Sciatic nerve (tissue), 2 donors: ENCODE measurements at places on chromosomes 7 and 10.

- DNase-seq, result no peak
These were observed 52.1 kb downstream of the KCNH2 start for GRCh38 chr7:150926066-150926465.

- no peak for DNase-seq
These were observed 92.5 kb upstream of the IKZF1 start for GRCh38 chr7:50212016-50212325.

- DNase-seq, result no peak
These were observed 50.8 kb downstream of the CNOT4 start for GRCh38 chr7:135459076-135459475.

GRCh38 chr10:22322641-22323160, 1.8 kb downstream of the BMI1 start:
- no peak for DNase-seq

DNA sequence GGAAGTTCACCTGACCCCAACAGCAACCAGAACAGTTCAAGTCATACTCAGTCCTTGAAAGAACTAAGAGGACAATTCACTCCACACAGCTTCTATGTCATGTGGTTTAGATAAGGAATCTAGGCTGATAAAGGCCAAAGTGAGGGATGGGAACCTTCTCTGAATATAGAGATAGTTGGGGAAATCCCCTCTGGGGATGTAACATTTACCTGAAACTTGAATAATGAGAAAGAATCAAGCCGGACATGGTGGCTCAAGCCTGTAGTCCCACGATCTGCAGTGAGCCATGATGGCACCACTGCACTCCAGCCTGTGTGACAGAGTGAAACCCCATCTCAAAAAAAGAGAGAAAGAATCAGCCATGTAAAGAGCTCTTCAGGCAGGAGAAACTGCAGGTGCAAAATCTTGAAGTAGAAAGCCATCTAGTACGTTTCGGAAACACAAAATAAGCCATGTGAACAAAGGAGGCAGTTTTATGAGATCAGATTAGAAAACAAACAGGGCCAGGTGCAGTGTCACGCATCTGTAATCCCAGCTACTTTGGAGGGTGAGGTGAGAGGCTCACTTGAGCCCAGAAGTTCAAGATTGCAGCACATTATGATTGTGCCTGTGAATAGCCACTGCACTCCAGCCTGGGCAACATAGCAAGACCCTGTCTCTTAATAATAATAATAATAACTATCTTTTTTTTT, 4.5 kb upstream of the DNMBP start:
- DNase-seq, result no peak

GRCh38 chr10:76073524-76073923, 642.1 kb downstream of the LRMDA start:
- DNase-seq, result no peak

GRCh38 chr10:96614515-96614914, 27.7 kb upstream of the TM9SF3 start:
- DNase-seq, result no peak

- no peak for DNase-seq
These were observed 70.1 kb downstream of the AMZ1 start for GRCh38 chr7:2757904-2758672.

GRCh38 chr7:48638041-48638440, 286.3 kb upstream of the CDC14C start:
- no peak for DNase-seq

GRCh38 chr10:80900661-80901060, 363.0 kb downstream of the SH2D4B start:
- no peak for DNase-seq

GRCh38 chr7:2164646-2165045, 68.1 kb downstream of the MAD1L1 start:
- DNase-seq, result no peak

GRCh38 chr10:45404087-45404769, 30.2 kb downstream of the ALOX5 start:
- no peak for DNase-seq

DNA sequence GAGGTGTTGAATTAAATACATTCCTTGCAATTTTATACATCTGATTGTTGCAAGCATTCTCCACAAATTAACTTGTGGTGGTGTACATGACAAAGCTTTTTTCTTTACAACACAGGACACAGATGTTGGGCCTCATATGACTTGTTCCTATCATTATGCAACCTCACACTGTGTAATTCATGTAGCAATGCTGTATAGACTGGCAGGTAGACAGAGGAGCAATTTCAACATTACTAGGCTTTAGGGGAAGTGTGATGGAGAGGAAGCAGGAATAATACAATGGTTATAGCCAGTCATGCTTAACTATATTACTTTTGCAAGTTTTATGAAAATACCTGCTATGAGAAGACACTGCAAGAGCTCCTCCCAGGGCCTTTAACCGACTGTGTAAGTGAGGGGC, 832.1 kb downstream of the CNTNAP2 start:
- no peak for DNase-seq

GRCh38 chr7:34558022-34558421, 100.0 kb upstream of the NPSR1 start:
- DNase-seq, result no peak

GRCh38 chr10:117138838-117139580, 939 bp upstream of the VAX1 start:
- no peak for DNase-seq

DNA sequence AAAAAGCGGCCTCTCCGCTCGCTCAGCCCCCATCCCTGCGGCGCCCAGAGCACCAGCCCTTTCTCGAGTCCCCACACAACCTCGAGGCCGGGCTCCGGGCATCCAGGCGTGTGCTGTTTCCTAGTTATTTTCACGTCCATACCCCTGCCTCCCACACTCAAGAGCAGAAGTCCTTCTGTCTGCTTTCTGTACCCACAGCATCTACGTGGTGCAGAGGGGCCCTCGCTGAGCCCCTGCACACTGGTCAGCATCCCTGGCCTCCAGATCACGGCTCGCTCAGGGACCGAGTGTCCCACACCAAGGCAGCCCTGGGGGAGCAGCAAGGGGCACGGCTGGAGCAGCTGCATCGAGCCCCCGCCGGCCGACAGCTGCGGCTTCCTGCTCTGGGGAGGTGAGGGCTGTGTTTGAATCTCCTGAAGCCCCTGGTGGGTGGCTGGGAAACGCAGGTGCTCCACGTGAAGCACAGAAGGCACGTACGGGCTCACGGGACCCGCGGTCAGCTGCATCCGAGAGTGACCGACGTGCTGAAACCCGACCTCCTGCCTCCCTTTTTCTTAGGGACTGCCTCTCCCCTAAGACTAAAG, 333.1 kb downstream of the DNAJB6 start:
- peak; percentile 54 for DNase-seq

GRCh38 chr7:148011753-148012152, 578.8 kb upstream of the C7orf33 start:
- DNase-seq, result no peak

DNA sequence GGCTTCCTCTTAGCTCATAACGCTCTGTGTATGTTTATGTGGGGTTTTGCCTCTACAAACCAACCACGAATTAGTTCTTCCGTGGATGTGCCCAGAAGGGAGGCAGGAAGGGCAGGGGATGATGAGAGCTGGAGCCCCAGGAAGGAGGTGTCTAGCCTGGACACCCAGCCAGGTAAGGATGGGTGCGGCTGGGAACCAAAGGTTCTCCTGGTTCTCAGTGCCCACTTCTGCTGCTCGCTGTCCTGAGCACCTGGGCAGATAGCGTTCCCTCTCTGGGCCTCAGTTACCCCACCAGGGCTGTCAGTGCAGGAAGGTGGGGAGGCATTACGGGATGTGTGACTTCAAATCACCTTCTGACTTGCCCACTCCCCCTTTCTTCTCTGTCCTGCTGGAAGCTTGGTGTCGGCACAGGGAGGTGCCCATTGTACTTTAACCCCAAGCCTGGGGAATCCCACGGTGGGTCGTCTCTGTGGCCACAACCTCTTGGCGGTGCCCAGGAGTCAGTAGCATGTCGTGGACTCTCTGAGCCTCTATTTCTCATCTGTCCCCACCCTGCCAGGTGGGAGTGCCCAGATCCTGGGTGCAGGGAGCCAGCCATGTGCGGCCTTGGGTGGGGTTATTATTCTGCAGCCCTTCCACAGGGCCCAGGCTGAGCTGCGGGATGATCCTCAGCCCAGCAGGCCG, 18.7 kb upstream of the PCBD1 start:
- peak; percentile 52 for DNase-seq

- DNase-seq, result no peak
These were observed 30.0 kb upstream of the VDAC2 start for GRCh38 chr10:75180592-75180991.

DNA sequence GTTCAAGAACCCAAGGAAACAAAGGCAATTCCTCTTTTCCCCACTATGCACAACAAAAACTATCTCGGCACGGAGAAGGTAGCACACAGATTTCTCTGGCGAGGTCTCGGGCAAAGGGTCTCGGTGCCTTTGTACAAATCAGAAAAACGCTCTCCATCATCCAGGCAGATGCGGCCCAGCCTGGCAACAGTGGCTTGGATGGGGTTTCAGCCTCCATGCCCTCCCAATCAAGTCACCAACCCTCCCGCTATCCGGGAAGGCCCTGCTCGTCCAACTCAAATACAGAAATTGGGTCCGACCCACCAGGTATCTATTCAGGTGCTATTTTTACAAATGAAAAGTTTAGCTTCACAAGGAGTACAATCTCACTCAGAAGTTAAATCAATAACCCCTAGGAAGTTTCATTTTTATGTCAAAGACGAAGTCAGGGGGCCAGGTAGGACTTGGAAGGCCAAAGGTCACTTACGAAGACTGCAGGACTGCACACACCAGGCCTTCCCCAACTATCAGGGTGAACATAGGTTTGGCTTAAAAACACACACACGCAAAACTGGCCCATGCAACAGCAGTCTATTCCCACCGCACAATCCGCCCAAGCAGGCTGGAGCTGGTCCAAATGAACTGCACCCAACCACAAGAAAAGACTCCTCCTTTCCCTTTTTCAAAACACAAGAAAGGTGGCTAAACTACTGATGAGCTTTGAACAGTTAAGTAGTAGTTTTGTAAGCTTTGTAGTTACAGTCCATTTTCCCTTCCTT, 43.0 kb downstream of the GNA12 start:
- peak; percentile 54 for DNase-seq

DNA sequence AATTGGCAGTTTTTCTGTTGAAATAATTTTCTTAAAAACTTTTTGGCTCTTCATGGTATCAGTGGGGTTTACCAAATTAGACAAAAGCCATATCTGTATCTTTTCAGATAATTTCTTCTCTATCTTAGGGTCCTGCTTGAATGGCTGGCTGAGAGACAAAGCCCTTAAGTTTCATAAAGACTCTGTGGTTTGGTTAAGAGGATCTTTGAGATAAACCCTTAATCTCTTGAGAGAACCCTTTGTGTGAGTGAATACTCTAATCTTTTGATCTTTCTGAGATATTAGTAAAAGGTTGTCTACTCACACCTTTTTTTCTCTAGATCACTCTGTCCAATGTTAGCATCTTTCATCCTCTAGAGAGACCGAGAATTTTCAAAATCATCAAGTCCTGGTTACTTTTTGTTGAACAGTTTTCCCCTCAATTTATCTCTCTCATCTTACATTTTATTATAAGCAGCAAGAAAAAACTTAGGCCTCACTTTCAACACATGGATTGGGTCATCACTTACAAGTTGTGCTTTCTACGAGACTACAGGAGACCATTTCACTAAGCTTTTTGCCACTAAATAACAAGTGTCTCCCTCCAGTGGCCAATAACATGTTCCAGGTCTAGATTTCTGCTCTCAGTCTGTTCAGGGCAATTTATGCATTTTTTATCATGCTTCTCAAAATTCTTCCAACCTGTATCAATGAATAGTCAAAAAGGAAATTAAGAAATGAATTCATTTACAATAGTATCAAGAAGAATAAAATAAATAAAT, 28.4 kb downstream of the DNAJC9 start:
- DNase-seq, result no peak

DNA sequence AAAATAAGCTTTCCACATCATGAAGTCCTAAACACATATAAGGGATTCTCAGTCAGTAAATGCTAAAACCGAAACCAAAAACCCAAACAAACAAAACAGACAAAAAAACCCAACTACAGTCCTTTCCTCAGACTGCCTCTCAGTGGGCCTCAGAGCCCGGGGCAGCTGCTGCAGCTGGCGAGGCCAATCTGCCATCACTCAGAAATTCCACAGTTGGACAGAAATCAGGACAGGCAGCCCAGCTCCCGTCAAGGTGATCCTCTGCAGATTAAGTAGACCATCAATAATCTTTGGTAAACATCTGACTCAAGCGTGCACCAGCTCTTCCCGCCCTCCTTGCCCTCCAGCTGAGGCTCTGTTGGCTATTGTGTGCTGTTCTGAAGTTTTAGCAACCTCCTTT, 142.2 kb downstream of the ATXN7L1 start:
- DNase-seq, result no peak

DNA sequence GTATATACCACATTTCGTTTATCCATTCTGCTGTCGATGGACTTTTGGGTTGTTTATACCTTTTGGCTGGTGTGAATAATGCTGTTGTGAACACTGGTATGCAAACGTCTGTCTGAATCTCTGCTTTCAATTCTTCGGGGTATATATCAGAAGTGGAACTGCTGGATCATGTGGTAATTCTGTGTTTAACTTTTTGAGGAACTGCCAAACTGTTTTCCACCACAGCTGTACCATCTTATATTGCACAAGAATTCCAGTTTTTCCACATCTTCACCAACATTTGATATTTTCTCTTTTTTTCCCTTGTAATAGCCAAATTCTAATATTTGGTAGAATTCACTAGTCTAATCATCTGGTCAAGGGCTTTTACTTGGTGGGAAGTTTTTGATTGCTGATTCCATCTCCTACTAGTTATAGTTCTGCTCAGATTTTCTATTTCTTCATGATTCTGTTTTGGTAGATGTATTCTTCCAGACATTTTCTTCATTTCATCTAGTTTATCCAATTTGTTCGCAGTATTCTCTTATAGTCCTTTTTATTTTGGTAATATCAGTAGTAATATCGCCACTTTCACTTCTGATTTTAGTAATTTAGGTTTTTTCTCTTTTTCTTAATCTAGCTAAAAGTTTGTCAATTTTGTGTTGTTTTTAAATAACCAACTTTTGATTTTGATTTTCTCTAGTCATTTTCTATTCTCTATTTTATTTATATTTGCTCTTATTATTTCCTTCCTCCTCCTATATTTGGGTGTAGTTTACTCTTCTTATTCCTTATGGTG, 271.2 kb downstream of the ZEB1 start:
- no peak for DNase-seq

DNA sequence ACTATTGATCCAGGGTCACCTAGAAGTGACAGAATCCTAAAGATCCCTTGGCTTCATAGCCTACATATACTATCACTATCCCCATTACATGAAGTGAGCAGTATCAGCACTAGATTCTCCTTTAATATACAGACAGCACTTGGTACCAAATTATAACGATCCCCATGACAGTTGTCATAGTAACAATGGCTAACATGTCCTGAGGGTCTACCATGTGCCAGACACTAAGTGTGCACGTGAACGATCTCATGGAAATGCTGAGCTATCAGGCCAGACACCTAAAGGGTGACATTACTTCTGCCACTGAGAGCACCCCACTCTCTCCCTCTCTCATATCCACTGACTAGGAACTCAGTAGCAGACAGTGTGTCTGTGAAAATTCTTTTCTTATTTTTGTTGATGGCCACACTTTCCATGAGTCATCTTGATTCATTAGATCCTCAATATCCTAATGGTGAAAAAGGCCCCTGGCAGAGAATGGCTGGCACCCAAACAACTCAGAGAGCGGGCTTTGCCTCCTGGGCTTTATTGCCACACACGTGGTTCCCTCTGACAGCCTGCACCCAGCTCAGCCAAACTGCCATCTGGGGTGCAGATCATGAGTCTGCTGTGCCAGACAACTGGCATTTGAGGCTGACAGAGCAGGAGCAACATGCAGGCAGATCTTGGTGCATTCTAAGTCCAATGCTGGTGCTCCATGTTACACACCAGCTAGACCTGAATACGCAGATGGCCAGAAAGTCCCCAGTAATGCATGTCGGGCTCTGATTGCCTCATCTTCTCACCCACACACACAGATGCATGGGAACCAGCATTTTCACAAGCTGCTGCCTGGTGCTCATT, 176.3 kb downstream of the DGKI start:
- DNase-seq, result no peak
